ENCODE measurements at places on chromosomes 5 and 9.

GRCh38 chr5:155049569-155050383, 36.2 kb downstream of the KIF4B start:
- DNase-seq = no peak

GRCh38 chr5:171306166-171306565, 2.9 kb upstream of the TLX3 start:
- DNase-seq = no peak

DNA sequence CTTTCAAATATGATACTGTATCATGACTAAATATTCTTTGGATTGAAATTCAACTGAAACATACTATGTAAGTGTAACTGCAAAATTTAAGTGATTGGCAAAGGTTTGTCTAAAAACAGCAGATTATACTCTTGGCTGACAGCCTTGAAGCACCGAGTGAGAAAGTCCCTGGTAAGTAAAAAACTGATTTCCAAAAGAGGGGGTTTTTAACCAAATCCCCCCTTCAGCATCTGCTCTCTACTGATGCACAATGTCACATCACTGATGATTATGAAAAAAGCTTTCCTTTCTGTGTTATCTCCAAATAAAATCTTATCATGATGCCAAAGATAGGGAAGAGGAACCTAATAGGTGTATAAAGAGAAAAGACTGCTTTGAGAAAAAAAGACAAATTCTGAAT, 141.0 kb downstream of the MEF2C start:
- no peak for DNase-seq

DNA sequence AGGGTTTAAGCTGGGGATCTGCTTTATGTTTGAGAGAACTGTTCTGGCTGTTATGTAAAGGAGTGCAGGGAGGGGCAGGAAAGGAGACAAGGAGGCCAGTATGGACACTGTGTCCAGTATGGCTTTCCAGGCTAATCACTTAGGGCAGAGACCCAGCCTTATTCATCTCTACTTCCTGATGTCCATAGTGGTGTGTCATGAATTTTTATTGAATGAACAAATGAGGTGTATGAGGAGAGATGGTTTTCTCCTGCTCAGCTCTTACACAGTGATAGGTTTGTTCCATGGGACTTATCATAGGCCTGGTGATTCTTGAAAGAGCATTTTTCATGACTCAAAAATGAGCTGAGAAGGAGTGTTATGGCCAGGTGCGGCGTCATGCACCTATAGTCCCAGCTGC, 20.5 kb upstream of the FGFR4 start:
- no peak for DNase-seq

- no peak for DNase-seq
These were observed 3.7 kb downstream of the SYK start for GRCh38 chr9:90805006-90805996.

- no peak for DNase-seq
These were observed 329.2 kb downstream of the ZNF608 start for GRCh38 chr5:124417196-124417595.
